ENCODE measurements at places on chromosomes 4 and X.
A peak's percentile ranks its signal among the peaks of the same experiment; 100 is the strongest.

DNA sequence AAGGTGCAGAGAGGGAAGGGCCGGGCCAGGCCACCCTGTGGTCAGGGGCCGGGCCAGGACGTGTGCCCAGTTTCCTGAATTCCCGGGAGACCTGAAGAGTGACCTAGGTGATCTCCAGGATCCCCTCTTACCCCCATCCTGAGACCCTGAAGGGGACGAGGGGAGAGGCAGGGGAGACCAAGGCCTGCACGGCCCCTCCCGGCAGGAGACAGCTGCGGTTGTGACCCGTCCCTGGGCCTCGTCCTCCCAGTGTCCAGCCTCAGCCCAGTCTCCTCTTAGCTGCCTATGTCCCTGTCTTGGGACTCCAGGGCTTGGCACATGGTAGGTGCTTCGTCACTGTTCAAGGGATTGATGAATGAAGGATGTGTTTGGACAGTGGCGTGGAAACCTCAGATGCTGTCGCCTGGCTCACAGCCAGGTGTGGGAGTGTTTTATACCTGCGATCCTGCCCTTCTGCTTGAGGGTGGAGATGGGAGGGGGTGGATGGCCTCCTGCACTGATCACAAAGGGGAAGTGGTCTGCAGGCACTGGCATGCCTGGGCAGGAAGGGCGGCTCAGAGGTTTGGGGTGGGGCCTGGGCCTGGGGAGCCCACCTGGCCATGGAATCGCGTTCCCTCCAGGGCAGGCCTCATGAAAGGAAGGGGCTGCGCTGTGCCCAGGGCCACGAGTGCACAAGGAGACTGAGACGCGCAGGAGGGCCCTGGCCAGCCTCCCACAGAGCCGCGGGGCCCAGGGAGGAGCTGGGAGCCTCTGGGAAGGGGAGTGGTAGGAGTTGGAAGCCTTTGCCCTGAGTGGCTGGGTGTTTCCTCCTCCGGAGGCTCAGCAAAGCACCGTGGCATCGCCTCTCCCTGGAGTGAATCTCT is 6.9 kb downstream of the SH3TC1 start:
- DNase-seq = no peak

GRCh38 chr4:134298313-134298712 is 96.7 kb upstream of the PABPC4L start:
- DNase-seq = no peak

DNA sequence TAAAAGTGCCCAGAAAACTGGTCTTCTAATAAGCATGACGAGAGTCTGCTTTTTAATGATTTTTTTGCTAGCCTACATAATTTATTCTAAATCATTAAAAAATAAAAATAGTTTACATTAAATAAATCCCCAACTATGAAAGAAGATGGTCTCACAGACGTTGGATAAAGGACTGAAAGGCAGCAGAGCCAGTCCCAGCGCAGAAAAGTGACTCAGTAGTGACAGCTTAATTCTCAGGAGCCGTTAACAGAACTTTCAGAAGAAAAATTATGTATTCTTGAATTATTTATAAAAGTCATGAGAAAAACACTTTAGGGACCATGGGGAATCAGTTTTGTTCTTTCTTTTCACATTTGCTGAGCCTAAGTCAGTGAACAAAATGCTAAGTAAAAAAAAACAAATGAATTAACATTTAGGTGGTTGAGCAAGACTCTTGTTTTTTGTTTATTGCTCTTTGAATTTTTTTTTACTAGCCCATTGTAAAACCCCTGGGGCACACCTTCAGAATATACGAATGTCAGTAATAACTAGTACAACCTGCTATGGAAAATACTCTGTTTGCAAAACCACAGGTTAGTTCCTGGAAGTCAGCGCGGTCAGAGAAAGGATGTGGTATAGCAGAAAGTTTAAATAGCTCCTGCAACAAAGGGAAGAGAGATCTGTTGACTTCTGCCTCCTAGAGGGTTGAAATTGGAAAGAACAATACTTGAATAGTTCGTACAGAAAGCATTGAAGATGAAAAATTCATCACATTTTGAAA is 50.4 kb upstream of the CCDC160 start:
- no peak for DNase-seq

GRCh38 chrX:16130707-16131106 is 7.3 kb downstream of the GRPR start:
- DNase-seq = no peak

GRCh38 chr4:106481801-106482200 is 113.2 kb upstream of the GIMD1 start:
- DNase-seq = no peak

DNA sequence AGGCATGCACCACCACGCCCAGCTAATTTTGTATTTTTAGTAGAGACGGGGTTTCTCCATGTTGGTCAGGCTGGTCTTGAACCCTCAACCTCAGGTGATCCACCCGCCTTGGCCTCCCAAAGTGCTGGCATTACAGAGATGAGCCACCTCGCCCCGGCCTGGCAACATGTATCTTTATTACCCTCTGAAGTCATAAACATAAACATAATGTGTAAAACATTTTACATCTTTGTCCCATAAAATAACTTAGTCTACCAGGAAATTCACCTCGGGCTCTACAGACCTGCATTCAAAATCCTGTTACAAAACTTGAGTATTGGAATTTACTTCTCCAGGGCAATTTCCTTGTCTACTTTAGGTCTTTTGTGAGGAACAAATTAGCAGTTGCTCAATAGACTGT is 68.1 kb upstream of the DUSP21 start:
- DNase-seq = no peak

DNA sequence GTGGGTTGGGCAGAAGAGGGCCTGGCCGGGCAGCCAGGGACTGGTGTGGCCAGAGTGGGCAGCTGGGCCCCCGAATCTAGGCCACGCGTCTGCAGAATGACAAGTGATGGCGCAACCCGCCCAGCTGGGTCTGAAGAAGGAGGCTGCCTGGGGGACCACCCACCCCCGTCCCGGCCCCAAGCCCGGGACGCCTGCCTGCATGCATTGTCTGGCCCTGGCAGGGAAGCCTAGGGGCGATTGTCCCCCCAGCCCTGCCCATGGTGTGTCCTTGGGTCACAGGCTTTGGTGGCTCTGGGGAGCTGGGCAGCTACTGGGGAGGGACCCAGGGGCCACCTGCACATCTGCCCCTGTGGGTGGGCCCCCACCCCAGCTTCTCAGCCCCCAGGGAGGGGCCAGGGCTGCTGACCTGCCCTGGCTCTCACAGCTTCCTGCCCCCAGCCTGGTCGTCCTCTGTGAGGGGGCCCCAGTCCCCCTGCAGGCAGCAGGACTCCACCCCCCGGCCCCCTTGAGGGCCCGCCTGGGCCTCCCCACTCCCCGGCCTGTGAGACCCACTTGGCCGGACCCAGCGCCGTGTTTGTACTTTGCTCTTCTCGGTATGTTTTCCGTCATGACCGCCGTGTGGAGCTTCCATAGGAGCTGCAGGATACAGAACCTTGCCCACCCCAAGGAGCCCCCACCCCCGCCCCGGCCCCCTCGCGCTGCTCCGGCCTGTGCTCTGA is 4.9 kb downstream of the FGFR3 start:
- DNase-seq = no peak

DNA sequence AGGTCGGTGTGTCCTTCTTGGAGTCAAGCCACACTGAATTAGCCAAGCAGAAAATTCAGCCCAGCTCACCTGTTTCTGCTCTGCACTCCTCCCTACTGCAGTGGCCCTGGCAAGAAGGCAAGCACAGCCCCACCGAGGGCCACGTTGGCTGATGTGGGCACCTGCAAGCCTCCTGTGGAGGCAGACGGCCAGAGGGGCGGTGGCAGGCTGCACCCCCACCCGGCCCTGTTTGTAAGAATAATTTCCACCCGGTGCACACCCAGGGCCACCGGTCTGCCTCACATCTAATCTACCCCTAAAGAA is 18.8 kb downstream of the PPP2R2C start:
- no peak for DNase-seq

GRCh38 chr4:147617173-147617840 is at the start of gene TMEM184C:
TSS of gene TMEM184C (plus strand) at chr4:147617397. CDS start at chr4:147617957, 560 bp downstream.
- DNase-seq = peak; percentile 97

DNA sequence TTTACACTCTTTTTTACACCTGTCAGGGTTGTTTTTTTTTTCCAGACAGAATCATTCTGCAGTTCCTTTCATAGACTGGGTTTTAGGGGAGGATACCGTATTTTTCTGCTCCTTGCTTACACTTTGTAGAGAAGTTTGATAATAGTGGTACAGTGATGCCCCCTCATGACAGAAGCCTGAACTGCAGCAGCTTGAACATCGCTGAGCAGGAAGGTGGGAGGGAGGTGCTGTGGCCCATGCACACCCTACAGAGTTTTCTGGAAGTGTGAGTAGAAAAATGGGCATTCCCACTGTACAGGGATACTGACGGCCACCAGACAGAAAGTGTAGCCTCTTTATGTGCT is 54.5 kb downstream of the RAB40A start:
- DNase-seq = peak; percentile 79

- no peak for DNase-seq
Measured at GRCh38 chrX:87580862-87581261, 63.3 kb downstream of the KLHL4 start.

- no peak for DNase-seq
Measured at GRCh38 chr4:125527681-125528080, 212.9 kb downstream of the FAT4 start.
